ENCODE measurements at places on chromosomes 6 and 20.

DNA sequence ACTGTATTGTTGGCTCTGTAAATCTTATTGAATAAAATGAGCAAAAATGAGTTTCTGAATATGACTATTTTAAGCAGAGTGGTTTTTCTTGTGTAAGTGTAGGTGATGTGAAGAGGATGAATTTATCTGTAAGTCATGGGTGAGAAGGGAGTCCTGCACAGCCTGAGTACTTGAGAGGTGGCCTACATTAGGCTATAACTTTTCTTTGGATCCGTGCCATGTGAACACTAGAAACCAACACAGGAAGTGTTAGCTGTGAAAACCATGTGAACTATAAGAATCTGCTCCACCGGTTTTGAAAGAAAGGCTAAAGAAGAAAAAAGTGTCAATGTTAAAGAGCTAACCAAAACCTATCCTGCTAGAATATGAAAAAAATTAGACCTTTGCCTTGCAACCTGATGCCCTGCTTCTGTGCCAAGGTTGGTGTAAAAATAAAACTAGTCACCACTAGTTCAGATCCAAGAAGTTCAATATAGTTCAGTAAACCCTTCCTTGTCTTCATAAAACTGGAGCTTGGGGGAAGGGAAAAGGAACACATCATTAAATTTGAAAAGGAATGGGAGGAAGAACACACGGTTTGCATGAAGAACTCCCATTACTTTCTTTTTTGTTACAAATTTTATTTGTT lies 21.3 kb downstream of the PLCB1 start:
- no peak for DNase-seq

DNA sequence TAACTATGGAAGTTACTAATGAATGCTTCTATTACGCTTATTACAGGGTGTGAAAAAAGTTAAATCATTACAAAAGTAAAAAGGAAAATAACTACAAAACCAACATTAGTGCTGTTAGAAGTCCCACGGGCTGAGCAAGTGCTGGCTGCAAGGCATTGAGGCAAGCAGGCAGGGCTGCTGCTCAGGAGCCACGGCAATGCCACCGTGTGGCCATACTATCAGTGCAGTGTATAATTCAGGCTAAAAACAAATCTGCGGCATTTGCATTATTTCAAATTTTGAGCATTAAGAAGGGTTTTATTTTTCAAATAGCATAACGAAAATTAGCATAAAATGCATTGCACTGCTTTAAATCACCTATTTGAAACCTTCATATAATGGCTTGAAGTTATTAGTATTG lies 17.1 kb downstream of the IFNGR1 start:
- no peak for DNase-seq

DNA sequence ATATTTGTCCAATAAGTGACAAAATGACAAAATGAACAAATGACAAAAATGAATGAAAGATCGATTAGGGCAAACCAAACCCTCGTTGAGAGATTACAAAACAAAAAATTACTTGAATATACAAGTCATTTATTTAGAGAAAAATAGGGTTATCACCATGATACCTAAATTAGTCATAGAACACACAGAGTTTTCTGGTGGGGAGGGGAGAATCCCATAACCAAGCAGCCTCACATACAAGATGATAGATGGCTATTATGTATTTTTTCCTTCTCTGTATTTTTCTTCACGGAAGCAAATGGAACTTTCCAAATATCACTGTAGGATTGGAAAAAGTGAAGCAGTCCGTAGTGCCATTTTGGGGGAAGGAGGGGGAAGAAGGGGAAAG lies 28.5 kb upstream of the BMP6 start:
- no peak for DNase-seq

- no peak for DNase-seq
Observed at GRCh38 chr20:21509597-21510371, 4.1 kb downstream of the NKX2-2 start.

GRCh38 chr6:113597231-113597583 lies 259.9 kb upstream of the MARCKS start:
- DNase-seq: no peak

DNA sequence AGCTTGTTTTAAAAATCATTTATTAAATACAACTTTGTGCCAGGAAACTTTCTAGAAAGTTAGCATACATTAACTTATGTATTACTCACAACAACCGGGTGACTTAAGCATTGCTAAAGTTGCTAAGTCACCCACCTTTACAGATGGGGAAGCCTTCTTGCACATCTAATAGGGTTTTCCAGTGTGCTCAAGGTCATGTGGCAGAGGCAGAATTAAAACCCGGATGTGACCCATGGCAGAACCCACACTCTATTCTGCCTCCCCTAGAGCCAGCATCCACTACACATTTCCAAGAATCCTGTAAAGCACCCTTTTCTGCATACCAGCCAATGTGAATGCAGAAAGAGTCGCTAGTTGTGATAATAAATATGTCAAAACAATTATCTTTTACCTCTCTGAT lies 13.4 kb downstream of the LINC00237 start:
- DNase-seq: no peak
